Iris pigment epithelial cell (primary cell): ENCODE measurements at places on chromosomes 4 and X.

DNA sequence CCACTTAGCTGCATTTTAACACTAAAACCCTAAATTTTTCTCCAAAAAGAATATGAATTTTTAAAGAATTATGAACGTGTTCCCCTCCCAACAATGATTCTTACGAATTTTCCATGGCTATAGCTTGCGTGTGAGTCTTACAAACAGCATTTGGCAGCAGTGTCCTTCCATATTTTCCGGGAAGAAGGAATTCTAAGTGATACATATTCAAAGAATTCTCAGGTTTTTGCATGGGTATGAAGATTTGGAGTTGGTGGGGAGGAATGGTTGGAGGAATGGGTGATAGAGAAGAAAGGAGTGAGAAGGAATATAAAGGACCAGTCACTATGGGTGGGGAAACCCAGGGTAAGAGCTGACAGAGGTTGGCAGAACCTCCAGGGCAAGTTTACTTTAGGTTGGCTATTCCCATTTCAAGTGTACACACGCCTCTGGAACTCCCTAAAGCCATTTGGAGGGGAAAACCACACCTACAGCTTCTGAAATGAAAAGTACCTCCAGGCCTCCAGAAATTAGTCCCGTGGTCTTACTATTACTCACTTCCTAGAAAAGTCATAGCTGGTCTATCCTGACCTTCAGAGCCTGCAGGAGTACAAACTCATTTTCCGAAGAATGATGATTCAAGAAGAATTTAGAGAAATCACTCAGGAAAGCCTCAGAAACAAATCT, 420.8 kb upstream of the DIPK2B start:
- peak; percentile 81 for DNase-seq

- no peak for DNase-seq
Observed at GRCh38 chr4:82084747-82085146, 289.0 kb downstream of the HNRNPD start.

DNA sequence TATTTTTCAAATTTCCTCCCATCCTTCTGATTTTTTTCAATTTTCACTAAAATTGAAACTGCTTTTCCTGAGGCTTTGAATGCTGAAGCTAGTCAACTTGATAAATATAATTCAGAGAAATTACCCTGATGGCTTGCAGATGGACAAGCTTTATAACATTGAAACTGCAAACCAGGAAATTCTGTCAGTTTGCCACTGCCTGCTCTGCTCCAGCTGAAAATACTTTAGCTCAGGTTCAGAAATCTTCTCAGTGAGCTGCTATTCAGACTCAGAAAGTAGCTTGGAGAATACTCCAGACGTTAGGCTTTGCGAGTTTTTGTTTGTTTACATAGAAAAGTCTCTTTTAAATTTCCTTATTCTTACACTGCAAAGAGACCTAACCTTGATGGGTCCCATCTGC, 1574.7 kb downstream of the STIM2 start:
- no peak for DNase-seq

GRCh38 chr4:4490816-4491215, 51.0 kb downstream of the STX18 start:
- DNase-seq = no peak

- DNase-seq = no peak
Observed at GRCh38 chr4:62293551-62293950, 1093.4 kb downstream of the ADGRL3 start.

DNA sequence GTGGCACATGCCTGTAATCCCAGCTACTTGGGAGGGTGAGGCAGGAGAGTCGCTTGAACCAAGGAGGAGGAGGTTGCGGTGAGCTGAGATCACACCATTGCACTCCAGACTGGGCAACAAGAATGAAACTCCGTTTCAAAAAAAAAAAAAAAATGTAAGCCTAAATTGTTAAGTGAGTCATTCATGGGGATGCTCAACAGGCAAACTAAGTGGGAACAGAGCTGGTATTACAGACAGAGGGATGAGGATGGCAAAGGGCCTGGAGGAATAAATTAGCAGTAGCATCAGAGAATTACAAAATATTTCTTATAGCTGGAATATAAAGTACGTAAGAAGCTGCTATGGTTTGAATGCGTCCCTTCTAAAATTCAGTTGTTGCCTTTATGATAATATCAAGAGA, 43.4 kb upstream of the OGT start:
- no peak for DNase-seq

DNA sequence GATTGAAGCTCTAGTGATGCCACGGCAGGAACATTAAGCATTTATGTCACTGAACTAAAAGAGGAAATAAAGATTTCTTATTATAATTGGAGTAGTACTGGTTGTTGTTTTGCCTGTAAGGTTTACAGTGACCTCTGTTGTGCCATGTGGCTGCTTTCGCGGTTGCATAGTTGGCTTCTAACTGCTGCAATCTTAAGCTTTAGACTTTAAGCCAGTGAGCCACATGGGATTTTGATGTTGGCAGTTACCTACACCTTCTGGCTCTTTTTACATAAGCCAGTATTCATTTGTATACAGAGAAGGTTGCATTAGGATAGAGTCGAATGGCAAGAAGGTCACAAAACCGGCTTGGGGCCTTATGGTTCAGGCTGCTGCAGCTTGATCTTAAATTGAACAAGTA, 1311.6 kb downstream of the RAPGEF2 start:
- no peak for DNase-seq

- DNase-seq = no peak
Observed at GRCh38 chr4:108024085-108024877, 34.6 kb downstream of the HADH start.

- peak; percentile 77 for DNase-seq
Observed at GRCh38 chr4:138609943-138610350, 367.8 kb upstream of the SLC7A11 start.

DNA sequence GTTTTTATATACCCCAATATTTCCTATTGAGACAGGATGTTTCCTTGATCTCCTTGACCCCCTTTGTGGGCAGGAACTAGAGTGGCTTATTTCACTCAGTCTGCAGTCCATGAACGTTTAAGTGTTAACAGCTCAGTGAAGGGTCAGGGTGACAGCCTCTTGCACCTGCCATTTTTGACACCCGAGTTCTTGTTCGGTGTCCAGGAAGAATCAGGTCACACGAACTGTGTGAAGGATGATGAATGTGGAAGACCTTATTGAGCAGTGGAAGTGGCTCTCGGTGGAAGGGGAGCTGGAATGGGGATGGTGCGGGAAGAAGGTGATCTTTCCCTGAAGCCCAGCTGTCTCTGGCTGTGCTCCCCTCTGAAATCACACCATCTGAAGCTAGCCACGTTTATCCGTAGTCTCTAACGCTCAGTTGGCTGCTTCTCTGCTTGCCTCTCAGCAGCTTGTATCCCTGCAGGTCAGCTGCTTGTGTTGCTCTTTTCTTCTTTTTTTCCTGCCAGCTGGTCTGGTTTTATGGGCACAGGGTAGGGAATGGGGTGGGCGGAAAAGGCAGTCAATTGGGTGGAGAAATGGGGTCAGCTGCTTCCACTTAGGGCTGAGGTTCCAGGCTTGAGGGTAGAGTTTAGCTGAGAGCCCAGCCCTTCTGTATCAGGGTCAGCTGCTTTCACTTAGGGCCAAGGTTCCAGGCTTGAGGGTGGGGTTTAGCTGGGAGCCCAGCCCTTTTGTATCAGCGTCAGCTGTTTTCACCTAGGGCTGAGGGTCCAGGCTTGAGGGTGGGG, 29.0 kb upstream of the CCNG2 start:
- DNase-seq = no peak

DNA sequence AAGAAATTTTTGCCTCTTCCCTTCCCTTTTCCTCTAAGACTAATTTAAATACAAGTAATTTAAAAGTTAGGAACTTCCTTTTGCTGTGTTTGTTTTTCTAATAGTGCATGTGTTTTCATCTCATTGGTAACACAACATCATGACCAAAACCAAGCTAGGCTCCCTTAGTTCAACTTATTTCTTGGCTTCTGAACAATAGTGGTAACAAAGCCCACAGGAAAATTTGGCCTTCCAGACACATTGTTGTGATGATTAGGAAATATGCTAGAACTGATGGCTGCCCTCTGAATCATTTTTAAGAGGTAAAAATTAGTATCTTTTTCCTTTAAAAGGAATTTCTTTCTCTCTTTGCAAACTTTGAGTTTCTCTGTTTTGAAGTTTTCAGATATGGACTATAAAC, 25.5 kb upstream of the TEC start:
- DNase-seq = no peak

- DNase-seq = no peak
Observed at GRCh38 chr4:184936071-184936470, 82.2 kb upstream of the HELT start.

DNA sequence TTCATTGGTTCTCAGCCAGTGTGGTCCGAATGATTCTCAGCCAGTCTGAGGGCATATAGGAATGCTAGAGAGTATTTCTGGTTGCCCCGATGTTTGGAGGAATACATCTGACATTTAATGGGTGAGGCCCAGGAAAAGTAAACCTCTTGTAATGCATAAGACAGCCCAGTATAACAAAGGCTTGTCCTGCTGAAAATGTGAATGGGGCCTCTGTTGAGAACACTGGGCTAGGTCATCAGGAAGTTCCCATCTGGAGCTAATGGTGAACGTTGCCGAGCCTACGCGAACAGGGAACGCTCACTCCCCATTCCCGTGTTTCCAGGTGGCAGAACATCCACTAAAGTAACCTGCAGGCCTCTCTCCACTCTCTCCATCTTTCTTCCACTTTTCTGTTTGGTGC, 132.0 kb upstream of the CLNK start:
- DNase-seq = no peak

- no peak for DNase-seq
Observed at GRCh38 chr4:732911-733630, 27.4 kb downstream of the PCGF3 start.

GRCh38 chr4:184293552-184293951, 75.9 kb upstream of the ENPP6 start:
- DNase-seq = peak; percentile 13

- DNase-seq = no peak
Observed at GRCh38 chr4:71470524-71470923, 131.7 kb downstream of the SLC4A4 start.

- DNase-seq = no peak
Observed at GRCh38 chr4:165953181-165953580, 80.1 kb downstream of the TLL1 start.

- DNase-seq = peak; percentile 73
Observed at GRCh38 chr4:165079476-165079875, 25.8 kb downstream of the TRIM75 start.

GRCh38 chrX:3184176-3184930, 143.1 kb downstream of the ARSF start:
- DNase-seq = peak; percentile 96

- DNase-seq = no peak
Observed at GRCh38 chr4:61128682-61129081, 71.4 kb upstream of the ADGRL3 start.

DNA sequence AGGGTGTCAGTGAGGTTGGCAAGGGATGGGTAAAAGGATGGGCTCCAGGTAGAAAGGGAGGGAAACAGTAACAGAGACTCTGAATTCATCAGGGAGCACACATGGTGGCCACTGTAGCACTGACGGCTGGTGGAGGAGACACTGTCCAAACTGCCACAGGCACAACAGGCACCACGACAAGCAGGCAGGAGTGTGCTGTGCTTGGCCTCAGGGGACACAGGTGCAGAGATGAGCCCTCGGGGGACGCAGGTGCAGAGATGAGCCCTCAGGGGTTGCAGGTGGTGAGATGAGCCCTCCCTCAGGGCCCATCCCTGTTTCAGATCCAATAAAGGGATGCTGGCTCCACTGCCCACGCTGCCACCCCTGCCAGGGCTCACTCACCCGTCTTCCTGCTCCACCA, 7.6 kb downstream of the PDE6B start:
- no peak for DNase-seq

DNA sequence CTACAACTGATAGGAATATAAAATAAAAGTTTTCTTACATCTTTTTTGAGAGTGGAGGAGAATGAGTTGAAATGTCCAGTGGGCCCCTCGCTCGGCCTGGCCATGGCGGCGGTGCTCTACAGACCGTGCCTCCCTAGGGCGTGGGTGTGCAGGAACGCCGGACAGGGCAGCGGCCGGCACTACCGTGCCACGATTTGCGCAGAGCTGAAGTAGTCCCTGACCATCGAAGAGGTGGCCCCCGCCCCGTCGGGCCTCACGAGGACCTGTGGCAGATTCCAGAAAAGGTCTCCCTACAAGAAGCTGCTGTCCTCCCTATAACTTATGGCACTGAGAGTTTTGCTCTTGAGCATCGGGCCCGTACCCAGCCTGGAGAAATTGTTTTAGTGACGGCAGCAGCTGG, 228.9 kb upstream of the ARHGAP24 start:
- DNase-seq = no peak

- DNase-seq = peak; percentile 25
Observed at GRCh38 chr4:142440093-142440492, 406.0 kb downstream of the INPP4B start.

- DNase-seq = no peak
Observed at GRCh38 chr4:158572608-158573007, 50.9 kb downstream of the RXFP1 start.

DNA sequence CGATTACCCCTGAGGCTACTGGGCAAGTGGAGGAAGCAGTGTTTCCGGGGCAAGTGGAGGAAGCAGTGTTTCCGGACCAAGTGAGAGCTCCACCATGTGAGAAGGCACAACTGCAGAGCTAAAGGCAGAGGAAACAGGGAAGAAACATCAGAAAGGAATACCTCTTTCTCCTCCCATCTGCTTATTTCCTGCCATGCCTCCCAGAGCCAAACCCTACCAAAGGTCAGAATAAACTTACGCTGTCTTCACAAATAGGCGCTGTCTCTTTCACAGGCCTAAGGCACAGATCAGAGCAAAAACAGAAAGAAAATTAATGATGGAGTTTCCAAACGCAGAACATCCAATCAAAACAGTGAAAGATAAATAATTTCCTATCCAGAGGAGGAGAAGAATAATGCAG, 153.0 kb downstream of the ATOH1 start:
- DNase-seq = no peak

- no peak for DNase-seq
Observed at GRCh38 chr4:157012296-157012695, 40.7 kb upstream of the PDGFC start.

DNA sequence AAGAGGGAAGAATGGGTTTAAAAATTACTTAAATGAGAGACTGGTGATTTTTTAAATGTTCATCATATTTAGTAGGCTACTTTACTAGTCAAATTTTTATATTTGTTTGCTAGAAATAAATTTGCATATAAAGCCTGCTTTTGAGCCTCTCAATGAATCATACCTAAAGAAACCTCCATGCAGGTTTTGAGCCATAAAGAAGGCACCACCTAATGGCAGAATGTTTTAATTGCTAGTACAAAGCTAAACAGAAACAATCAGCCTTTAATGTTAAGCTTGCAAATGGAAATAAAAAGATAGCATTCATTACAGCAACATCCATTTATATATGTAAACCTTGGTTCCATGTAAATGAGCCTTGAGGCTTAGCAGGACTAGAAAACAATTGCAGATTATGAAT, 989.7 kb downstream of the CCSER1 start:
- DNase-seq = peak; percentile 30

DNA sequence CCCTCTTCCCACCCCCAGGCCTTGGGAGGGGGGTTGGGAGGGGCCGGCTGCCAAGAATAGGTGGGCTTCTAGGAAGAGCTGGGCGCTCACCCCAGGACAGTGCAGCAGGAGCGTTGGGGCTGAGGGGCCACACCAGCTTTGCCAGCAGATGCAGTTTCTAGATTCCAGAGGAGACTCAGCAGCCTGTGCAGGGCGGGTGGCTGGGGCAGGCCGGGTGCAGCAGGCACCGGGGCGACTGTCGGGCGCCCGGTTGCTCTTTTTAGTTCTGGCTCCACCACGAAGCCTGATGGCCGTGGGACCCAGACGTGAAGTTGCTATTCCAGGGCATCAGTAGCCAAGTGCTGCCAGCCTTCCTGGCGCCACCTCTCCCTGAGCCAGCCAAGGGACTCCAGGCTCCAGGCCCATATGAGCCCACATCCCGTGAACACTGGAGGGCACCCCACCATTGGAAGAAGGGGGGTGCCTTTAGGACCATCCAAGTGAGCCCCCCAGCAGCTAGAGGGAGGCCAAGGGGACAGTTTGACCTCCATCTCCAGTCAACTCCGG, 5.8 kb downstream of the SSR4 start:
- DNase-seq = no peak
